Stimulated activated CD4-positive, alpha-beta T cell treated with anti-CD3 and anti-CD28 coated beads, Interleukin-4, amount 100 ng/mL, for 48 hours (primary cell): ENCODE measurements at places on chromosomes 3 and 15.

GRCh38 chr3:149016669-149017541, 25.6 kb downstream of the GYG1 start:
- no peak for DNase-seq

DNA sequence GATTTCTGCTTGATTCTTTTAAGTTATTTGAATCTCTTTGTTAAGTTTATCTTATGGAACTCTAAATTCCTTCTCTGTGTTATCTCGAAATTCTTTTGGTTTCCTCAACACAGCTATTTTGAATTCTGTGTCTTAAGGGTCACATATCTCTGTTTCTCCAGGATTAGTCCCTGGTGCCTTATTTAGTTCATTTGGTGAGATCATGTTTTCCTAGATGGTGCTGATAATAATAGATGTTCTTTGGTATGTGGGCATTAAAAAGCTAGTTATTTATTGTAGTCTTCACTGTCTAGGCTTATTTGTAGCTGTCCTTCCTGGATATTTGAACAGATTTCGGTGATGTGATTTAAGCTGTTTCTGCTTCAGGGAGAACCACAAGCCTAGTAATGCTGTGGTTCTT, 615.6 kb upstream of the NECTIN3 start:
- DNase-seq = no peak

- no peak for DNase-seq
Measured at GRCh38 chr3:53328746-53329145, 18.6 kb downstream of the DCP1A start.

DNA sequence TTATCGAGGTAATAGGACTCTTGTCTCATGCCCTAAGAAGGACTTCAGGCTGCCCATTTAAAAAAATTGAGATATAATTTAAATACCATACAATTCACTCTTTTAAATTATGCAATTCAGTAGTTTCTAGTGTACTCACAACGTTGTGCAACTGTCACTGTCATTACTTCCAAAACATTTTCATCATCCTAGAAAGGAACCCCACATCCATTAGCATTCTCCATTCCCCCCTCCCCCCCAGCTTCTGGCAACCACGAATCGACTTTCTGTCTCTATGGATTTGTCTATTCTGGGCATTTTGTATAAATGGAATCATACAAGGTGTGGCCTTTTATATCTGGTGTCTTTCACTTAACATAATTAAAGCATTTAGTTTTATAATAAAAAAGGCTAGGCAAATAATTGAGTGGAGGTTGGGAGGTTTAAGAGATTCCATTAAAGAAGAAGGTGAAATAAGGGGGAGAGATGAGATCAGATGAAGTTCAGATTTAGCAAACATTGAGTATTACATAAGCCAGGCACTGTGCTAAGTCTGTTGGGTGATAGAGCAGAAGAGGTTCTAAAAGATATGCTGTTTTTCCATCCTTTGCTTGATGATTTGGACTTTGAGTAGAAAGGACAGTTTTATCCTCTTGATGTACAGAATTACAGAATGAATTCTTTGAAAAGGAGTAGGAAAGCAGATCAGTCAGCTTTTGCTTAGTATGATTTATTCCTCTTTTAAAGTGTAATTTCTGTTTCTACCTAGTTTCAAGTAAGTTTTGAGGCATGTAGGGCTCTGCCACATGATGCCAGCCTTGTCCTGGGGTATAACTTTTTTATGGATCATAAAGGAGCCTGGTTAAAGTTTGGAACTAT, 36.3 kb downstream of the UBE2E2 start:
- DNase-seq = no peak

GRCh38 chr15:52680761-52681160, 1.6 kb upstream of the ATOSA start:
- no peak for DNase-seq

GRCh38 chr3:47089630-47090029, 74.3 kb downstream of the SETD2 start:
- DNase-seq = no peak

GRCh38 chr3:64451283-64452012, 226.2 kb upstream of the PRICKLE2 start:
- DNase-seq = no peak

GRCh38 chr15:99310745-99311144, 59.5 kb downstream of the LRRC28 start:
- DNase-seq = no peak

DNA sequence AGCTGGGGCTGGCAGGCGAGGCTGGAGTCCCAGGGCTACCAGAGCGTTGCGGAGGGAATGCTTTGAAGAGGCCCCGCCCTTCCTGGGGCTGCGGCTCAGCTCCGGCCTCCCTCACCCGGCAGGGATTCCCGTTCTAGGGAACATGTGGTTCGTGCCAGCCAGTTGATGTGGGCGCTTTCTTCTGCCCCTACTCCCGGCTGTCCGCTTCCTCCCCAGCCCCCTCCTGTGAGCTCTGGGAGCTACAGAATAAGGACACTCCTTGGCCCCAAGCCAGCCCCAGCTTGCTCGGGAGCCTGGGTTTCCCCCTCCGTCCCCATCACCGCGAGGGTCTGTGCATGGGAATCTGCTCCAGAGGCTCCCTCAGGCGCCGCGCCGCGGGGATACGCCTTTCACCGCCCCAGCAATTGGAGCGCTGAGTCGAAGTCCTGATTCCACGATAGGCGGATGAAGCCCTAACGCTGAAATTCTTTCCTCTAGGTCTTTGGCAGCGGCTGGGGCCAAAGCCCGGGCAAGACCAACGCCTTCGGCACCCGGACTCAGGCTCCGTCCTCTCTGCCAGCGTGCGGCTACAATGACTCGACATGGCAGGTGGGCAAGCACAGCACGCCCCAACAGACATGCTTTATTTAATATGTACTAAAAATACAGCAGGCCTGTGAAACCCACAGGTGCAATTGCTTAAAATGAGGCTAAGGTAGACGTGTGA, 69.5 kb downstream of the KLF15 start:
- no peak for DNase-seq

GRCh38 chr3:107346564-107346963, 30.7 kb upstream of the CCDC54 start:
- no peak for DNase-seq

GRCh38 chr3:132009241-132009640, 25.6 kb downstream of the CPNE4 start:
- no peak for DNase-seq

DNA sequence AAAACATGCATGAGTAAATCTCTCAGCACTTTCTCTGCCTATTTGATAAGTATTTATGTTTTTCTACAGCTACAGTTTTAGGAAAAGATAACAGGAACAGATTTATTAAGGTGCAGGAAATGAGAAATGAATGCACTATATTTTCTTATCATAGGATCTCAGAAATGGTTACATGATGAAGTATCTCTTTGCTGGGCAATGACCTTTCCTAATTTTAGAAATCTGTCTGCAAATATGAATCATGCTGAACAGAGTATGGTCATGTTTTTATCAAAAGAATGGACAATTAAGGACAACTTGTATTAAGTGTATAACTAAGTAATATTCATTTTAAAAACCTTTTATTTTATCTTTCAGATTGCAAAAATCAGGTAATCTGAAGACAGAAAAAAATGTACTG, 53.8 kb upstream of the SPPL2A start:
- no peak for DNase-seq

GRCh38 chr3:144772372-144772771, 800.7 kb downstream of the DIPK2A start:
- DNase-seq = no peak

DNA sequence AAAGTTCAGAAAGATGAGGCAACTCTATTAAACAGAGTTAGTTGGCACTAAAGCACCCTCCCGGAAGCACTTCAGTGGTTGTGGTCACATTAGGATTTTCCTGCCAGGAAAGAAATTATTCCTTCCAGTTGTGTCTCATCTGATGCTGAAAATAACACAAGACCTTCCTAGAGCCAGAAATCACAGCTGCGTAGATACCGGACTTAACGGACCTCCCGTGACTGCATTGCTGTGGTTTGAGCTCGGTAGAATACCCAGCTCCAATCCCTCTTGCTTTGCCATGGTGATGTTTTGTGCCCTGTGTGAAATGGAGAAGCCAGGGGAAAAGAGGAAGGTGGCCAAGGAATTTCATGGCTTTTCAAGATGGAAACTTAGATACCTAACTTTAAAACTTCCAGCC, 215.0 kb upstream of the IGF1R start:
- no peak for DNase-seq

- no peak for DNase-seq
Measured at GRCh38 chr3:108183971-108184370, 38.3 kb downstream of the IFT57 start.

DNA sequence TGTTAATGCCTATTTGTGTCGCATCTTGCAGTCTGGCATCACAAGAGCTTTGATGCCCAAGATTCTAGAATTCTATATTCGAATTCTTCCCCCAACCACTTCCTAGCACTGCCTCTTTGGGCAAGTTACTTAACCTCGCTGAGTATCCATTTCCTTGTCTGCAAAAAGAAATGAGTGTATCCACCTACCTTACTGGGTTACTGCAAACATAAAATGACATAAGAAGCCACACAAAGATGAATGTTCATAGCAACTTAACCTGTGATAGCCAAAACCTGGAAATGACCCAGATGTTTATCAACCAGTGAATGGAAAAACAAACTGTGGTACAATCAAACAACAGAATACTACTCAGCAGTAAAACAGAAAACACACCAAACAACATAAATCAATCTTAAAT, 24.9 kb downstream of the RFTN1 start:
- no peak for DNase-seq

DNA sequence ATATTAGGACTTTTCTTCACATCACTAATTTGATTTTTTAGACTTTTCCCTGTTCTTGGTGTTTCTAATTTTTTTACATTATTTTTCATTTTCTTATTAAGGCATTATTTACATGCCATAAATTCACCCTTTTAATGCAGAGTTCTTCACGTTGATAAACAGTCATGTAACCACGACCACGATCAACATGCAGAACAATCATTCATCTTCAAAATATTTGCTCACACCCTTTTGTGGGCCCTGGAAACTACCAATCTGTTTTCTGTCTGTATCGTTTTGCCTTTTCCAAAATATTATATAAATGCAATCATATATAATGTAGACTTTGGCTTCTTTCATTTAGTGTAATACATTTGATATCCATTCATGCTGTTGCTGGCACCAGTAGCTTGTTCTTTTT, 48.7 kb downstream of the ARRDC4 start:
- DNase-seq = no peak

- DNase-seq = no peak
Measured at GRCh38 chr3:71152039-71152891, 431.3 kb downstream of the FOXP1 start.

DNA sequence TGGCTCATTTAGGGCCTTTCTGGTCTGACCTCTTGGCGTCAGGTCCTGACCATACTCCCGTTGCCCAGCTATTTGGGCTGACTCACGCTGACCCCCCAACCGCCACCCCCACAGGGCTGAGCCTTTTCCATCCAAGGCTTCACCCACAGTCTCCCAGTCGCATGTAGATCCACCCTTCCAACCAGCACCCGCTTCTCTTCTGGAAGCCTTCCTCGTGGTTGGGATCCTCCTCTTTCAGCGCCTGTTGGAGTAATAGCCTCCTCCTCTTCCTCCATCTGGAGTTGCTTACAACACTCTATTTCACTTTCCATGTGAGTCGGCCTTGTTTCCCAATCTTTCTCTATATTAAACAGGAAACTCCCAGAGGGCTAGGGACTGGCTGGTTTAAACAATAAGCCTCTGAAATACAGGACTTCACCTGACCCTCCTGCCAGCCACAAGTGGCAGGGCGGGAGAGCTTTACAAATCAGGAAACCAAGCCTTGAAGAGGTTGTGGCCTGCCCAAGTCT, 2.1 kb upstream of the ALAS1 start:
- no peak for DNase-seq

- DNase-seq = peak; percentile 45
Measured at GRCh38 chr3:48919215-48920138, 835 bp downstream of the ARIH2 start.

DNA sequence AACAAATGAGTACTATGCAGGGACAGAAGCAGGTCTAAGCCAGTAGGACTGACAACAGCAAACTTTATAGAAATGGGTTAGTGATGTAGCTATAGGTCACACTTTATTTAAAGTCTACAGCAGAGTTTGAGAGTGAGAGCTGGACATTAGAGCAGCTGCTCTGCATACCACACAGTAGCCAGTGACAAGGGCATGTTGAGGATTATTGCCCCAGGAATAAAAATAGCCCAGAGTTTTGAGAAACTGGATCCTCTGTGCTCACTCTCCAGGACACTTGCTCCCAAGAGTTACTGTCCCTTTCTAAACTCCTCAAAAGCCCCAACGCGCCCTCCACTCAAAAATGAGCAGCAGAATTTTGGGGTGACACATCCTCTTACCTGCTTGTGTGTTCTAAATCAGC, 21.1 kb downstream of the LRTM1 start:
- DNase-seq = no peak

GRCh38 chr3:155871746-155872158, 1.3 kb downstream of the GMPS start:
- DNase-seq = no peak

- no peak for DNase-seq
Measured at GRCh38 chr3:27729748-27730611, 7.9 kb upstream of the EOMES start.
